Stimulated activated CD8-positive, alpha-beta memory T cell treated with anti-CD3 and anti-CD28 coated beads, Interleukin-7, amount 100 ng/mL, for 48 hours (primary cell): ENCODE measurements at places on chromosomes 7 and 10.

DNA sequence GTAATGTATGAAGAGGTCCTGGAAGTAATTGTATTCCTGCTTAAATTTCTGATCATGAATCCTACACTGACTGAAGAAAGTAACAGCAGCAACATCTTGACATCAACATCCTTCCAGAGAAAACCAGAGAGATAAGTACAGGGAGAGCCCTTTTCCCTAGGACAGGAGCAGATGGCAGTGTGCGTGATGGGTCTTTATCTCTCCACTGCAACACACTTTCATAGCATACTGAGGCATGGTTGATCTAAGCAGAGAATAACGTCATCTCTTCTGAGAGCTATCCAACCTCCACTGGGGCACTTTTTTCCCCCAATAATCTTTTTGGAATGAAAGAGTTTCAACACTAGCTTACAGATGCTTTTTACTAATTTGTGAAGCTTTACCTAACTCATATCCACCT is 342 bp downstream of the OR2A25 start:
- DNase-seq = no peak

DNA sequence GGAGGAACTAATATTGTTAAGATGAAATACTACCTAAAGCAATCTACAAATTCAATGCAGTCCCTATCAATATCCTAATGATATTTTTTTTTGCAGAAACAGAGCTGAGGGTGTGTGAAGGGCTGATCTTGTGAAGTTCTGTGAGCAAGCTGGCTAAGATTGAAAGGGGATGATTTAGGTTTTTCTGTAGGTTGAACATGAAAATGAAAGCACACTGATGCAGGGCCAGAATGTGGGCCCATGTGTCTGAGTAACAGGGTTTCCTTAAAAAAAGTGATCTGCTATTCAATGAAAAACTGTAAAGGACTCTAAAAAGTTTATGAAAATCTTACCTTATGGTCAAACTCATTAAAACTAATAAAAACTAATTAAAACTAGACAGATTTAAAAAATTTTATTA is 47.4 kb downstream of the GRB10 start:
- DNase-seq = no peak

DNA sequence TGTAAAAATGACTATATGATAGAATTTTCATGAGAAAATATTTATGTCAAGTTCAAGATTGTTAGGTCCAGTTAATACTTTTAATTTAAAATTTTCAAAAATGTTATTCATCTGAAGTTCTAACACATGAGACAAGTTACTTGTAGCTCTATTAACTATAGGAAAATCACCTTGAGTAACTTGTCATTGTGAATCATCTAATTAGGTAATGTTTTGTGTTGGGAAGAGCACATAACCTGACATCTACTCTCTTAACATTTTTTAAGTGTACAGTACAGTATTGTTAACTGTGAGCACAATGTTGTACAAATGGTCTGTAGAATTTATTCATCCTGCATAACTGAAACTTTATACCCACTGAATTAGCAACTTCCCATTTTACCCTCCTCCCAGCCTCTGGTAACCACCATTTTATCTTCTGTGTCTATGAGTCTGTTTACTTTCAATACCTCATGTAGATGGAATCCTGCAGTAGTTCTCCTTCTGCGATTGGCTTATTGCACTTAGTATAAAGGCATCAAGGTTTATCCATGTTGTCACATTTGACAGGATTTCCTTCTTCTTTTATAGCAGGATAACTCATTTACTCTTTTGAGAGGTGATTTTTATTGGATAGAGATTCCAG is 54.6 kb downstream of the ARL4A start:
- DNase-seq = no peak

DNA sequence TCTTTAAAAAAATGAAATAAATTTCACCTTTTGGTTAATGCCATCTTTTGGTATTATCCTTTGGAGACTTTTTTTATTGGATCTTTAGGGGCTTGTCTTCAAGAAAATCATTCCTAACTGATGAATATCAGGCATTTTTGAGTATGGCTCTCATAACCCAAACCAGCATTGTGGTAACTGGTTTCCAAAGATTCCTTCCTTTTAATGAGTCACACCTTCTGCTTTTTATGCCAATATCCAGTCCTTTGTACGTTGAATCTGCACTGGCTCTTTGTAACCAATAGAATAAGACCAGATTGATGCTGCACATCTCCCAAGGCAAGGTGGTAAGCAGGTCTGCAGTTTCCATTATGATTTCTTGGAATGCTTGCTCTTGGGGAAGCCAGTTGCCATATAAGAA is 89.1 kb downstream of the GPR158 start:
- DNase-seq = no peak

DNA sequence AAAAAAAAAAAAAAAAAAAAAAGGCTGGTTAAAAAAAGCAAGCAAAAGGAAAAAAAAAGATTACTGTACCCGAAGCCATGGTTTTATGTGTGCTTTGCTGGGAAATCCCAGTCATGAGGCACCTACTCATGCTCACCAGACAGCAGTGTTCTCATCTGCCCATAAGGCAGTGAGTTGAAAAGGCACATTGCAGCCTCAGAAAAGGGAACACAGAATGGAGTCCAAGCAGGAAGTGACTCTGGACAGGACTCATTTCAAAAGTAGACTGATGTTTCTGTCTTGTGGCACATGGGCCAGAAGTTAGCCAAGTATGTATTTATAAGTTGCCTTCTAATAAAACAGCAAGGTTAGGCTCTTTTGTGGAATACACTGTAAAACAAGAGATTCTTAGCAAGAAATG is 40.2 kb downstream of the PDSS1 start:
- peak; percentile 37 for DNase-seq
